ENCODE measurements at places on chromosomes 1 and 21. TPM values are rescaled to one million over a fixed set of nuclear protein-coding genes. Genes with fewer than 3 reads are reported as not detected.
A peak's percentile ranks its signal among the peaks of the same experiment; 100 is the strongest.

Gene LPAR3
- 0.10 TPM for total RNA-seq

DNA sequence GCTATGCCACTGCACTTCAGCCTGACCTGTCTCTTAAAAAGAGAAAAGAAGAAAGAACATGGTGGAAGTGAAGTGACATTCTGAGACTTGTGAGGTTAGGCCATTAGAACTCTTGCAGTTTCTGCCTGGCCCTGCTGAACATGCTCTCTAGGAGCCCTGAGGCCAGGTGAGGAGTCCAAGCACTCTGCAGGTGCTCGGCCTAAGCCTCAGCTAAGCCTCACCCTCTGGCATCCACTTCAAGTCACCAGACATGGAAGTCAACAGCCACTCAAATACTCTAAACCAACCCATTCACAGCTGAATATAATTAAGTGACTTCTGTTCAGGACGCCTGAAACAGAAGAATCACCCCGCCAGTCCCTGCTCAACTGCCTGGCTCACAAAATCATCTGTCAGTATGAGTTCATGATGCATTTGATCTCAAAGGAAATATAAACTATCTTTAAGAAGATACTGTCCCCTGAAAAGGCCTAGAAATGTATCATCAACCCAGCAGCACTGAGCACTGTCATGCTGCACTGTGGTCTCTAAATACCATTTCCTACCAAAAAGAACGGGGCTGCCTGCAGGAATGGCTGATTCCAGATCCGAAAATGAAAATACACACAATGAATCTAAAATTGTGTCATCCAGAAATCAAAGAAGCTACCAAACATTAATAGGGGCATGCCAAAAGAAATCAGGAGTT lies 118.8 kb downstream of the PSMG1 start:
- H3K27me3 ChIP-seq = no peaks in the 10 kb centered on the region
- no peaks in the 10 kb centered on the region for H3K4me1 ChIP-seq
- H3K4me3 ChIP-seq = no peak overlapping the region
- no peak overlapping the region for H3K27ac ChIP-seq
- no peak for DNase-seq

DNA sequence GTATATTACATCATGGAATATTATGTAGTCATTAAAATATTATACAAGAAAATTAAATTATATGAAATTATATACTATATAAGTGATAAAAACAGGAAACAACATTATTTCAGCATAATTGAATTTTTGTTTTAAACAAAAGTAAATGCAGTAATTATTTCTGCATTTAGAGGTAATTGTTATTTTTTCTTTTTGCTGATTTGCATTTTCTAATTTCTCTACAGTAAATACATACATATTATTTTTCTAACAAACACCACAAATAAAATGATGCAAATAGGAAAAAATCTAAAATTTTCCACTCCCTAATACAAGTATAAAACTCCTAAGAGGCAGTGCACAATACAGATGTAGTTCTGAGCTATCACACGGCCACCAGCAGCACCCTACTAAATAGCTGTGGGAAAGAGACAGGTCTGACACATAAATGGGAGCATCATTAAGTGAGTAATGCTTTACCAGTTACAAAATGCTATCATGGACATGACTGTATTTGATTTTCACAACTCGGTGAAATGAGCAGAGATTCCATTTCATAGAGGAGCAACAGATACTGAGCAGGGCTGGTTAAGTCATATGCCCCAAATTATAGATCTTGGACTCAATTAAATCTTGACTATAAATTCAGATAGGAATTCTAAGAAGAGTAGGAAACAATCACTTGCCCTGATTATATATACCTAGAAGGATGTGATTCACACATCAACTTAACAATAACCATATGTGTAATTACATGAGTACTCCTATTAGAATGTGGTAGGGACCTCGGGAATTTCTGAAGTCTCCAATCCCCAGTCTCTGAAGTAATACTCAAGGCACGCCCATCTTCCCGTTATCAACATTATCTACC lies 49.0 kb downstream of the NRIP1 start:
- H3K36me3 ChIP-seq = no peaks in the 10 kb centered on the region
- DNase-seq = no peak
- H3K27ac ChIP-seq = no peak overlapping the region
- H3K4me3 ChIP-seq = no peak overlapping the region

DNA sequence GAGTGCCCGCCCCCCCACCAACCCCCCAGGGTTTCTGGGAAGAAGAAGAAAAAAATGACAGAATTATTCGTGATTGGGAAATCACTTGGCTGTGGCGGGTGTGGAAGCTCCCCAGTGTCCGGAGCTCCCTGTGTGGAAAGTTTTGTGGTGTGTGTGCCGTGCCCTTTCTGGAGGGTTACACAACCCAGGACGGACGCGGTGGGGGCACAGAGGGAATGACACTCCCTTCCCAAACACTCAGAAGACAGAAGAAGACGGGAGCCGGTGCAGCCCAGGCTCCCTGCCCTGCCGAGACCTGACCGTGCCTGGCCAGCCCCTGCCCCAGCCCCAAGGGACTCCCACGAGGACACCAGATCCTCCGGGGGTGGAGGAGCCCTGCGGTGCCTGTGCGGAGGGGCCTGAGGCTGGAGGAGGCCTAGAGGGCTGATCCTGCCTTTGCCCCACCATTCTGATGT lies 33.0 kb upstream of the ADARB1 start:
- H3K36me3 ChIP-seq = no peaks in the 10 kb centered on the region
- no peak overlapping the region for H3K27ac ChIP-seq
- H3K27me3 ChIP-seq = no peaks in the 10 kb centered on the region
- no peaks in the 10 kb centered on the region for H3K4me1 ChIP-seq
- peak; percentile 88 for DNase-seq

GRCh38 chr1:25904943-25905679 lies 1.1 kb downstream of the STMN1 start:
- no peaks in the 10 kb centered on the region for H3K4me1 ChIP-seq
- DNase-seq = peak; percentile 99
- H3K36me3 ChIP-seq = no peaks in the 10 kb centered on the region
- peak overlapping the region; percentile 86 for H3K4me3 ChIP-seq
- no peaks in the 10 kb centered on the region for H3K27me3 ChIP-seq

GRCh38 chr1:66445492-66446181 lies 88.3 kb upstream of the SGIP1 start:
- H3K36me3 ChIP-seq = no peaks in the 10 kb centered on the region
- no peaks in the 10 kb centered on the region for H3K27me3 ChIP-seq
- peak; percentile 52 for DNase-seq
- H3K27ac ChIP-seq = no peak overlapping the region

Gene LMOD1
- 347 TPM for total RNA-seq

- H3K4me3 ChIP-seq = no peak overlapping the region
- H3K4me1 ChIP-seq = no peaks in the 10 kb centered on the region
- DNase-seq = no peak
- H3K36me3 ChIP-seq = no peaks in the 10 kb centered on the region
Observed at GRCh38 chr1:225361176-225361575, 66.7 kb downstream of the LBR start.

DNA sequence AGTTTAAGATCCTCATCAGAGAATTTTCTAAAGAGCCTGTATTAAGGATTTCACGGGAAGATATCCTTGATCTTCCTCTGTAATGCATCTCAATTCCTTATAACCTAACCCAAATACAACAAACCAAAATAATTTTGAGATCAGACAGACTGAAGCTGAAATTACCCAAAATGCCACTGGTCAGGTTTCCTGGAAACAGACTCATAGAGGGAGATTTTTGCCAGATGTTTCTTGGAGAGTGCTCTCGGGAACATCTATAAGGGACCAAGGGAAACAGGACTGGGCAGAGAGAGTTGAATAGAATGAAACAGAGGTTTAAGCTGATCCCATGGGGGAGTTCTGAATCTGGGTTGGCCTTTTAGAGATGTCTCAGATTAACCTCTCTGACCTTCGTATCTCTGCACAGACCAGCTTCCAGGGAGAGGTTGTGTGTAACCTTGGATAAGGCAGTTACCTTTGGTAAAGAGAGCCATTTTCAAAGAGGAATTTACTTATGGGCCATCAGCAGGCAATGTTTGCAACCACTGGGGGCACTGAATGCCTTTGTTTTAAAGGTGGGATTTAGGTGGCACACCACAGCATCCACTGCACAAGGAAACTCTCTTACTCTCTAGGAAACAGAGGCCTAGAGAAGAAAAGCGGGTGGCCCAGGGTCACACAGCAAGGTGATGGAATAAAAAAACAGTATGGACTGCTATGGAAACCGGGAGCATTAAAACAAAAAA lies 130.8 kb upstream of the SGIP1 start:
- no peaks in the 10 kb centered on the region for H3K36me3 ChIP-seq
- H3K27ac ChIP-seq = no peak overlapping the region
- peaks cover 9% of the 10 kb centered on the region for H3K4me1 ChIP-seq
- no peak for DNase-seq
- H3K4me3 ChIP-seq = no peak overlapping the region

DNA sequence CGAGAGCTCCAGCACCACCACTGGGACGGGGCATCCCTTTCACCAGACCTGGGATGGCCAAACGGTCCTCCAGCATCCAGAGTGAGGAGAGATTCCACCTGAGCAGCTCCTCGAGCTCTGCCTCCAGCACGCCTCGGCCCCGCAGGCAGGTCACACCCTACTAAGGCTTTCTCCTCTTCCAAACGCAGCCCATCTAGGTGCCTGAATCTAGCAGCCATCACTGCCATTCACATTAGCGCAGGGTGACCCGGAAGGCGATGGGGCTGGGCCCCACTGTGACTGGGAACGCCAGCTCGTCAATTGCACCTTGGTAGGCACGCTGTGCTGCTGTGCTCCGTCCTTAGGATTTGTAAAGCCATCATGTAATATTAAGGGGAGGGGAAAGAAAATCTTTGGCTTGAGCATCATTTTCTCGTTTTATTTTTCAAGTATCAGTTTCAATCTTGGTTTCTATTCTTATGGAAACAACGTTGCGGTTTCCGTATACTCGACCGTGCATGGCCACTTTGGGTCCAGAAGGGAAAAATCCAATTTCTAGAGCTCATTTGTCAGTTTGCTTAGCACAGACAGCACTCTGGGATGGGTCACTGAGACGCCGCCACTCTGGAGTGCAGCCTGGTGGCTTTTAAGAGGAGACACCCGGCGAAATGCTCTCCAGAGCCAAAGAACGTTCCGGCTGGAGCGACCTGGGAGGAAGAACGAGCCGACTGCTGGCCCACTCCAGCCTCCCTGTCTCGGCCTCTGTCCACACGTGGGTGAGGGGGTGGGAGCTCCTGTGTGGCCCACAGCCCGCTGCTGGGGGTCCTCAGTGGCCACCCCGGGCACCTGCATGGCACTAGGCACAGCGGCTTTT lies 173.6 kb downstream of the PRDM16 start:
- H3K4me1 ChIP-seq = no peaks in the 10 kb centered on the region
- H3K27me3 ChIP-seq = no peaks in the 10 kb centered on the region
- DNase-seq = no peak
- H3K4me3 ChIP-seq = no peak overlapping the region

GRCh38 chr1:19479351-19480120 lies 5.8 kb downstream of the CAPZB start:
- H3K27ac ChIP-seq = no peak overlapping the region
- DNase-seq = no peak
- H3K4me3 ChIP-seq = no peak overlapping the region
- peaks cover 5% of the 10 kb centered on the region for H3K4me1 ChIP-seq

DNA sequence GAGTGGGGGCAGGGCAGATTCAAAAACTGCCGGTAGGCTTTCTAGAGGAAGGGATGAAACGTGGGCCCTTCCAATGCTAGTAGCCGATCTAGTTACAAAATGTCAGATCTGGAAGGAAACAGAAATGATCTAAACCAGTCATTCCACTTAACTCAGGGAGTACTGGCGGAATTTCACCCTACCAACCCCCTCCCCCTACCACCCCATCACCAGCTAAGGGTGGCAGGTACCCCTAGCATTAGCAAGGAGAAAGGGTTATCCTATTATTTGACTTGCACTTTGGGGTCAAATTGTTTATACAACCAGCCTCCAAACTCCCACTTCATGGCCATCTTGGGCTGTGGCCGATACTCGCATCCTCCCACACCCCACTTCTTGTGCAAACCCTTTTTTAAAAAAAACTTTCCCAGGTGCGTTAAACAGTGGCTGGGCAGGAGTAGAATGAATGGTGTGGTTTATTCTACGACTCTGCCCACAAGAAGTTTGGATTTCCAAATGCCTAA lies 644 bp upstream of the MRPL24 start:
- H3K36me3 ChIP-seq = peaks cover 9% of the 10 kb centered on the region
- H3K27me3 ChIP-seq = no peaks in the 10 kb centered on the region
- DNase-seq = peak; percentile 21
- peak overlapping the region; percentile 38 for H3K27ac ChIP-seq
- no peak overlapping the region for H3K4me3 ChIP-seq

DNA sequence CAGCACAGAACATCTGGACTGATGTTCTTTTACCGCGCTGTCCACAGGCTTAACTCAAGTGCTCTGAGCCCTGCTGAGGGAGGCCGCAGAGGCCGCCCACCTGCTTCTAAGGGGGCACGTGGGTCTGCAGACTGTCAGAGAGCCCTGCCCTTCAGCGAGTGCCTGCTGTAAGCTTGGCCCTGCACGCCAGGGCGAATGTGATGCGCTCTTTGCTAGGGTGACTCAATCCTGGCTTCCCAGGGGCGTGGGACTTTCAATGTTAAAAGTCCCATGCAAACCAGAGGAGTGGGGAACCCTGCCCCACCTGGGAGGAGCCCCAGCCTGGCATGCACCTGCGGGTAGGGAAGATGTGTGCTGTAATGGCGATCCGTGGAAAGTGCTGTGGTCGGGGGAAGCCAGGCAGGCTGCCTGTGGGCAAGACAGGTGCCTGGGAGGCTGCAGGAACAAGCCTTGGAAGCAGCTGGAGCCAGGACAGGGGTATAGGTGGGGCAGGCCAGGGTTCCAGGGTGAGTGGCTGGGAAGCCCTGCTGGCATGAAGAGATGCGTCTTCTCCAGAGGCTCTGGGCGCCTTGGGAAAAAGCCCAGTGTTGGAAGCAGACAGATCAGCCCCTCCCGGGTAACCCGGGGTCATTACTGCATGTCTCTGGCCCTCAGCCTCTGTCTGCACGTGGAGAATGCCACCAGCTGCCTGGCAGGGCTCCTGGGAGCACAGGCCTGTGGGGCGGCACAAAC lies 594 bp upstream of the PANK4 start:
- no peaks in the 10 kb centered on the region for H3K4me1 ChIP-seq
- peak overlapping the region; percentile 2 for H3K27ac ChIP-seq
- no peaks in the 10 kb centered on the region for H3K27me3 ChIP-seq
- DNase-seq = peak; percentile 71

DNA sequence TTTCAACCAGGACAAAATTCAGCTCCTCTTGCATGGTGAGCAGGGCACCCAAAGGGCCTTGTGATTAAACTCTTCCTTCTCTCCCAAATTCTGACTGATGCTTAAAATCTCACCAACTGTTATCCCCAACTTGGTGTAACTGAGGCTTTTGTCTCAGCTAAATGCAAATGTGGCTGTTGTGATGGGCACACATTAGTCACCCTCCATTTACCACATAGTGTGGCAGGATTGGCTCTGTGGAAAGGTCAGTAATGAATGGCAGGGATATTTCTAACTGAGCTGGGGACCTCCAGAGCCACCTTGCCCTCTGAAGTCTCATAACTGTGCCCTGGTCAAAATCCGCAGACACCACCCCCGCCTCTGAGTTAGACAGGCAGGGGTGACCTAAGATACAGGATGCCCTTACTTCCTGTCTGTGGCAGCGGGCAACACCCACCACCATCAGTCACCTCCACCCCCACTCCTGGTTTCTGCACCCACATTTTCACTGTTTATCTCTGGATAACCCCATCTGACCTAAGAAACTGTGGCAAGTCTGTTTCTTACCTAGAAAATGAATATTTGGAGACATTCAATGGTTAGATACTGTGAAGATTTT lies 25.4 kb upstream of the RGS16 start:
- H3K4me1 ChIP-seq = no peaks in the 10 kb centered on the region
- no peaks in the 10 kb centered on the region for H3K27me3 ChIP-seq
- no peaks in the 10 kb centered on the region for H3K36me3 ChIP-seq
- no peak for DNase-seq

Gene RAB3B
- total RNA-seq = 0.03 TPM

Gene FOXJ3
- total RNA-seq = 64.2 TPM

Measured in aorta (tissue), 5 donors.